Inflammatory macrophage treated with lipopolysaccharide for 4 hours (primary cell): ENCODE measurements at places on chromosomes 1 and 21.

DNA sequence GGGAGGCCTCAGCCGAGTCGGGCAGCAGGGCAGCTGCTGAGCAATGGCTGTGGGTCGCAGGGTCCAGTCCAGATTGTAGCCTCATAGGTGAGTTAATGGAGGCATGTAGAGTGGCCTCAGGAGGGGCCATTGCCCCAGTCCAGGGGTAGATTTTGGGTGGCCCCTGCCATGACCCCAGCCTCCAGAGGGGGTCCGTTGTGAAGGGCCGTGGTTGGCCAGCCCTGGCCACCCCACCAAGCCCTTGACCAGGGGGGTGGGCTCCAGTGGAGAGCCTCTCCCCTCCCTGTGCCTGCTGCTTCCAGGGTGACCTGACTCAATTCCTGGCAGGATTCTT lies 26.1 kb downstream of the TRPM2 start:
- no peak for DNase-seq

DNA sequence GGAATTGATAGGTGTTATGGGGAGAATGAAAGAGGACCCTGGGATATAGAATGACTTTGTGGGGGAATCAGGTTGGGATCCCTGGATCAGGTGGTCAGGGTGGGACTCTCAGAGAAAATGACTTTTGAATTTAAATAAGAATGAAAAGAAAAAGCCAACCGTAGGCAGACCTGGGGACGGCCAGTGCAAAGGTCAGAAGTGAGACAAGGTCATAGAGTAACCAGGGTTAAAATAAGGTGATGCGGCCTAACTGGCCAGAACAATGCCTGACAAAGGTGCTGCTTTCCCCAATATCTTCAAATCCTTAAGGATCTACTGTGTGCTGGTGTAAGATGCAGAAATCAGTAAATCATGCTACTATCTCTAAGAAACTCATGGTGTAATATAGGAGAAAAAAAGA lies 238.4 kb upstream of the JUN start:
- DNase-seq: no peak

DNA sequence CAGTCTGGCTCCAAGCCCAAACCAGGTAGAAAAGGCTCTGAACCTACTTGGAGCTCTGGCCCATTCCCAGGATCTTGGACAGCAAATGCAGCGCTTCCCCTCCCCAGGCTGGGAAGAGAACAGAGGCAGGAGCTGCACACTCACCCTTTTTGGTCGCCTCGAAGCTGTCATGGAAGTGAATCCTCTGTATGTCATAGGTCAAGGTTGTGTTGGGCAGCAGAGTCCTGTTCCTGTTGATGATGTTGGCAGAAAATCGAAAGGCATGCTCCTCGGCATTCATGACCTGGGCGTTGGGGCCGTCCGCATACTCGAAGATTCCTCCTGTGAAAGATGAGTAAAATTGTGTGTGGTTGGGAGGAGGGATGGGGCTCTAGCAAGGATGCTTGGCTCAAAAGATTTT lies 143.5 kb downstream of the GRIK3 start:
- no peak for DNase-seq

- no peak for DNase-seq
Measured at GRCh38 chr1:117110774-117111173, 10.8 kb downstream of the TRIM45 start.

DNA sequence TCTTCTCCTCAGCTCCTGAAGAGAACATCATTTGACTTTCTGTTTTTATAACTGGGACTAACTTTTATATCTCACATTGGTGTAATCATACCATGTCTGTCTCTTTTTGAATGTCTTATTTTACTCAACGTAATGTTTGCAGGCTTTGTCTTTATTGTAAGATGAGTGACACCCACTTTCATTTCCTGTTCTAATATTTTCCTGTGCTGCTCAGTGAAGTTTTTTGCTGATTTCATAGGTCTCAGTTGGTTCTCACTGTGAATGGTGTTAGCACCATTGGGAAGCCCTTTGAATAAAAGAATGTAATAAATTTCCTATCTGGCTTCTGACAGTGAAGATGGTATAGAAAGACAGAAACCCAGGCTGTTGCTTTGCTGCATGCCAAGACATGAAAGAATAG lies 84.0 kb downstream of the RAVER2 start:
- DNase-seq: peak; percentile 61

GRCh38 chr1:222529916-222530315 lies 18.0 kb downstream of the HHIPL2 start:
- DNase-seq: no peak

- DNase-seq: peak; percentile 38
Measured at GRCh38 chr21:15062606-15062965, 2.2 kb downstream of the NRIP1 start.

GRCh38 chr1:108734171-108734865 lies 12.2 kb upstream of the STXBP3 start:
- DNase-seq: no peak

- peak; percentile 29 for DNase-seq
Measured at GRCh38 chr1:56097713-56098112, 481.6 kb downstream of the PLPP3 start.

DNA sequence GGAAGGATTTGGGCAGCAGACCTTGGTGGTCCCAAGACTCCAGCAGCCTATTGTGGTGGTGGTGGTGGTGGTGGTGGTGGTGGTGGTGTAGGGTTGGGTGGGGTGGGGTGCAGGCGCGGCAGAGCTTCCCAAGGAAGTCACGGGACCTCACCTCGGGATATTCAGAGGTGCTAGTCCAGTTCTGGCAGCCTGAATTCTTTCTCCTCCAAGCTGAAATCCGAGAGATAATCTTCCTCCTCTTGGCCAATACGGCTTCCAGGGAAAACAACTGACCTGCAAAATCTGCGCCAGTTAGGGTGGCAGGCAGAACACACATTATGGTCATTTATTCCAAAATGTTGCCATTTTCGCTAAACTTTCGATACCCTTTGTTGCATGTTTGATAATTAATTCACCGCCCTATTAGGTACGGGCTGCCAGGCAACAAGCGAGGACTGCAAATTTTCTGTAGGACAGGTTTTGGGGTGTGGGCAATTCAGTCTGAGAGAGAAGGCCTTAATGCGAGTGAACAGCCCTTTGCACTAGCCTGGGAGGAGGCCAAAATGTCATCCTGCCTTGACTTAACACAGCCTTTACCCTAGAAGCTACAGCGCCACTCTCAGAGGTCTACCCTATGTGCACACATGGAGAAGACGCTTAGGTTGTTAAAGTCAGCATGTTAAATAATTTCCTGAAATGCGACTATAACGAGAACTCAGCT lies 33.2 kb upstream of the BSDC1 start:
- no peak for DNase-seq

DNA sequence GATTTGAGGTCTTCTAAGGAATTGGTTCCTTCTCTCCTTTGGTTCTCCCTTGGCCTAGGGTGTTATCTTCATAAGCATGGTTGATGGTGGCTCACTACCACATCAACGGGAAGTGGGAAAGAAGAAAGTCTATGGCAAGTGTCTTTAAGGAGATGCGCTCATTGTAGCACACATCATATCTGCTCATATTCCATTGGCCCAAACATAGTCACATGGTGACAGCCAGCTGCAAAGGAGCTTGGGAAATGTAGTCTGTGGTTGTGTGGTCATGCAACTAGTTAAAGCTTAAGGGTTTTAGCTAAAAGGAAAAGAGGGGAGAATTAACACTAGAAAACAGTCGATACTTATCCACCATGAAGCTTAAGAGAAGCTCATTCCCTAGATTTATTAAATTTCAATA lies 11.4 kb upstream of the MRPS6 start:
- no peak for DNase-seq

GRCh38 chr1:3313576-3313950 lies 140.9 kb upstream of the ARHGEF16 start:
- no peak for DNase-seq

GRCh38 chr1:39926343-39926793 lies 24.7 kb upstream of the MYCL start:
- peak; percentile 69 for DNase-seq

DNA sequence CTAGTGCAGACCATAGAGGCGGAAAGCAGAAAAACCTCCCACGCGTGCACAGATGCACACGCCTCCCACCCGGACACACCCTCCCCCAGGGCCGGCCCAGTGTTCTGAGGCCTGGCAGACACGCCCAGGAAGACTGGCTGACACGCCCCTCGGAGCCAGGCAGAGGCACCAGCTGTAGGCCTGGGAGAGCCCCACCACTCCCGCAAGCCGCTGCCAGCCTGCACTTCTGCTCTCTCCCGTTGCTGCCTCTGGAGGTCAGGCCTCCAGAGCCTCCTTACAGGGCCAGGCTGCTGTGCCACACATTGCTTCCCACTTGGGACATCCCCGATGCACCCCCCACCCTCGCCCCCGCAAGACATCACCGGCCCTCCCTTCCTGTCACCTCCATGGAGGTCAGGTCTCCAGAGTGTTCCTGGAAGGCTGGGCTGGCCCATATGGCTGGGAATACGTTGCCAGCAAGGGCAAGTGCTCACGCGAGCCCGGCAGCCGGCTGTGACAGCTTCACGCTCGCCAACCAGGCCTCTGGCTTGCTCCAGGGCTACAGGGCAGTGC lies 40.4 kb downstream of the CASZ1 start:
- peak; percentile 76 for DNase-seq

DNA sequence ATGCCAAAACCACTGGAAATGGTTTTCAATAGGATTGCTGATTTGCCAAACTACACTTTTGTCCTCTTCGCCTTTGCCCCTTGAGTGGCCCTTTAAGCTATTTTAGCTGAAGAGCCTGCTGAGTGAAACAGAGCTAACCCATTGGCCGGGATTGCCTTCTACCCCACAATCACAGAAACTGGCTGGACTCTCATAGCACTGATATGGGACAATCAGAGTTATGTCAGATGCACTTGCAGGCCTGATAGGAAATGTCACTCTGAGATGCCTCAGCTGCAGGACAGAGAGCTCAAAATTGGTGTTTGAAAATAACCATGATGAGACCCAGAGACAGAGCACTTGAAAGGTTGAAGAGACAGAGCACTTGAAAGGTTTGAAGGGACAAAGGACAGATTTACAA lies 354.4 kb downstream of the BRINP2 start:
- no peak for DNase-seq

DNA sequence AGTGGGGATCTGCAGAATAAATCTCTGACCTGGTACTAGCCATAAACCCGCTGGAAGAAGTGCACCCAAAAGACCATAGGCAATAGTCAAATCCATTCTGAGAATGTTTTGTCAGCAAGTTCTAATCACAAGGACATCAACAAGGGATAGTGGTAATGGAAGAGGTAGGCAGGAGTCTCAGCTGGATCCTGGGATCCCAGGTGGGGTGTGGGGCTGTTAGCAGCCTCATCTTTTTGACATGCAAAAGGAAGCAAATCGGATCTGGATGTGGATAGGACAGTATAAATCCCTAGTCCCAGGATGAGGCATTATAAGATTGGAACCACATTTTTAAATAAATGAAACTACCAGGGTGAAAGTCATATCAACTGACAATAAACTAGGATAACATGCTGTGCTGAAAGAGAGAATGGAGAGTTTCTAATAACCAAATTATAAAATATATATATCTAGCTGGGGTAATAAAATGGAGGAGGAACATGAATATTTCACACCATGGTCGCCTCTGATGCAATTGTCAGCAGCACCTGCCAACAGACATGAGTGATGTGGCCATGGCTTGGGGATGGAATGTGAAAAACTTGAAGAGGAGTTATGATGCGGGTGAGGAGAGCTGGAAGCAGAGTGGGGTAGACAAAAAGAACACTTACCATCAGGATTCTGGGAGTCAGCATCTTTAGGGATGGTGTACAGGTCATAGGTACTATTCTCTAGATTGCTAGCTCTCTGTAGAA lies 23.7 kb upstream of the PEX19 start:
- no peak for DNase-seq

- DNase-seq: no peak
Measured at GRCh38 chr1:201652181-201652580, 113.3 kb downstream of the NAV1 start.

GRCh38 chr1:203273869-203274602 lies 31.3 kb upstream of the BTG2 start:
- peak; percentile 74 for DNase-seq

DNA sequence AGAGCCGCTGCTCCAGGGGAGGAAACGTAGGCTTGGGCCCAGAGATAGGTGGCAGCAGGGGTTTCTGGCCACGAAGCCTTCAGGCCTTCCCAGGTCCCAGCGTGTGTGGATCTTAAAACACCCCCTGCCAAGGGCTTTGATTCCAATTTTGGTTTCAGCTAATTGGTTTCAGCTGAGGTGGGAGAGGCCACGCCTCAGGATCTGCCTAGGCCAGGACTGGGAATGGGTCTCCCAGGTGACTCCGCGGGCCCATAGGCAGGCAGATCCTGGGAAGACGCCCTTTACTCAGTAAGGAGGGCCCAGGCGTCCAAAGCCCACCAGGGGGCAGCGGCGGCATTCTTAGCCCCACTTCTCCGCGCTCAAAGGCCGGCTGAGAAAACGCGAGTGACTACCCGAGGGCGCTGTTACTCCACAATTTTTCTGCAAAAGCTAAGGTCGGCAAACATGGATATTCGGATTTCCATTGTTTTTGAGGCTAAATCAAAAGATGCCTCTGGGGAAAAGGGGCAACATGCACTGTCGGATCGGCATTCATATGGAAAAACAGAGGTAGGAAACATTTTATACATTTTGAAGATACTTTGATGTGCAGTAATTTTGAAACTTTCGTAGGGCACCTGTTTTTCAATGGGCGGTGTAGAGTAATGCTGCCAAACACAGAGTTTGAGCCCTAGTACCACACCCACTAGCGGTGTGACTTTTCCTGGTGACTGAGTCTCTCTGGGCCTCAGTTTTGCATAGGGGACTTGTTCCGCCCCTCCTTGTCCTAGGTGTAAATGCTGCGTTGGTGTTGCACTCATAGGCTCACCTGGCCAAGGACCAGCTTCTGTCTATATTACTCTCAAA lies 31.8 kb upstream of the BCL10 start:
- peak; percentile 13 for DNase-seq

DNA sequence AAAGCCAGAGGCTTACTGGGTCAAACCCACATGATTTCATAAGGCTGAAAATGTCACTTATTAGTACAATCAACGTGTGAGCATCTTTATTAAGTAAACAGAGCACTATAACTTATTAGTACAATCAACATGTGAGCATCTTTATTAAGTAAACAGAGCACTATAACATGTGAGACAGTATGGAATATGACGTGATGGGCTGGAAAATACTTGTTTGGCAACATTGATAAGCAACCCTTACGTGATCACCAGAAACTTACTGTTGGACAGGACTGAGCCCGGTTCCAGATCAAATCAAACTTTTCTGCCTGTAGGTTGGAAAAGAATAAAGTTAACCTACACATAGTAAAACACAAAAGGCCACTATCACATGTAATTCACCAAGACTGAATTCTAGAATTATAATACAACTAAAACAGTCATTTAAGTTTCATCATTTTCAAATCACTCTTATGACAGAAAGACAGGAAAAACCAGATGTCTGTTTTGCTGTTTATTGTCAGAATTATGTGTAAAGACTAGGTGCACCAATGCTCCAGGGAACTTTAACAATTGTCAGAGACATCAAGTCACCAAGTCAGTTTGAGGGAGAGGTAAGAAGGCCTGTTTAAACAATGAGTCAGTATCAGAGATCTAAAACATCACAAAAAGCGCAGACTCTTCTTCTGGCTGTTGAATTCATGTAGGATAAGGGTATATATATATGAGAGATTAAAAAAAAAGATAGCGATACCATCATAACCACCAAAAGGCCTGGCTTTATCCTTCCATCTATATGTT lies 15.7 kb downstream of the ATPAF1 start:
- DNase-seq: no peak

- no peak for DNase-seq
Measured at GRCh38 chr1:244881552-244882280, 17.4 kb upstream of the HNRNPU start.
